Neural progenitor cell (in vitro differentiated cells): ENCODE measurements at places on chromosomes 2 and 18. TPM values are rescaled to one million over a fixed set of nuclear protein-coding genes. Genes with fewer than 3 reads are reported as not detected.

- DNase-seq, result no peak
These were observed 154.7 kb upstream of the ETAA1 start for GRCh38 chr2:67242456-67242855.

- DNase-seq, result no peak
These were observed 18.0 kb downstream of the TGOLN2 start for GRCh38 chr2:85309699-85310321.

- DNase-seq, result no peak
These were observed 17.5 kb downstream of the MOGAT1 start for GRCh38 chr2:222688917-222689316.

- no peak for DNase-seq
These were observed 45.3 kb upstream of the AP1S3 start for GRCh38 chr2:223882715-223883114.

DNA sequence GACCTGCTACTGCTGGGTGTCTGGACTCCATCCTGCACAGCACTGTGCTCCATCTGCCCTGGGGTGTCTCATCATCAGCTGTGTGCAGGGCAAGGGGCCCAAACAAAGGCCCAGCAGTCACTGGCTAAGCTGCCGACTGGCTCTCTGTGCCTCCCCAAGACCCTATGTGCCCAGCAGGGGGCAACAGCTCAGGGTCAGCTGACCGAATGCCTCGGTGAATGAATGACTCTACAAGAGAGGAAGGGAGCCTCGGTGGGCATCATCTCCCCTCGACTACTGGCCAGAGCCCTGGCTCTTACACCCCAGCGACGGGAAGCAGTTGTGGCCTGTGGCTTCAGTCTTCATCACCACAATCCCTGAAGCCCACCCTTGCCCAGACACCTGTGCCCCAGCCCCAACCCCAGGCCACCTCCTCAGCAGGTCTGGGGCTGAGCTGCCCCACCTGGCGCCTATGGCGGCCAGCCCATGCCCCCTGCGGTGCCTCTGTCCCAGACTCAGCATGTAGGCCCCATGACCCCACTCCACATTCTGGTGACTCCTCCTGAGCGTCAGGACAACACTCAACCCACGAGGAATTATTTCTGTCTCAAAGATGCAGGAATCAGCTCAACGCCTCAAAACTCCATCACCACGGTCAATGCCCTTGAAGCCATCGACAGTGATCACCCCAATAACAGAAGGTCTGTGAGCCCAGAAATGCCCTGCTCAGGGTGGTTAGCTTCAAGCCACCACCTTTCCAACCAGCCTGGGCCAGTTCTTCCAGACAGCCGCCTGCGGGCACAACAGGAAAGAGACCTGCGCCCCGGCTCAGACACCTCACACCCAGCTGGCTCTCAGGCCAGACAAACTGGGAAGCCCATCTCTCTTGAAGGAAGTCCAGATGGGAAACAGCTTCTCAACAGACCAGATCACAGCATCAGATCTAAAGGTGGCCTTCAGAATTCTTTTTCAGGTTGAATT is 1.6 kb upstream of the GPR17 start:
- DNase-seq, result peak; percentile 38

DNA sequence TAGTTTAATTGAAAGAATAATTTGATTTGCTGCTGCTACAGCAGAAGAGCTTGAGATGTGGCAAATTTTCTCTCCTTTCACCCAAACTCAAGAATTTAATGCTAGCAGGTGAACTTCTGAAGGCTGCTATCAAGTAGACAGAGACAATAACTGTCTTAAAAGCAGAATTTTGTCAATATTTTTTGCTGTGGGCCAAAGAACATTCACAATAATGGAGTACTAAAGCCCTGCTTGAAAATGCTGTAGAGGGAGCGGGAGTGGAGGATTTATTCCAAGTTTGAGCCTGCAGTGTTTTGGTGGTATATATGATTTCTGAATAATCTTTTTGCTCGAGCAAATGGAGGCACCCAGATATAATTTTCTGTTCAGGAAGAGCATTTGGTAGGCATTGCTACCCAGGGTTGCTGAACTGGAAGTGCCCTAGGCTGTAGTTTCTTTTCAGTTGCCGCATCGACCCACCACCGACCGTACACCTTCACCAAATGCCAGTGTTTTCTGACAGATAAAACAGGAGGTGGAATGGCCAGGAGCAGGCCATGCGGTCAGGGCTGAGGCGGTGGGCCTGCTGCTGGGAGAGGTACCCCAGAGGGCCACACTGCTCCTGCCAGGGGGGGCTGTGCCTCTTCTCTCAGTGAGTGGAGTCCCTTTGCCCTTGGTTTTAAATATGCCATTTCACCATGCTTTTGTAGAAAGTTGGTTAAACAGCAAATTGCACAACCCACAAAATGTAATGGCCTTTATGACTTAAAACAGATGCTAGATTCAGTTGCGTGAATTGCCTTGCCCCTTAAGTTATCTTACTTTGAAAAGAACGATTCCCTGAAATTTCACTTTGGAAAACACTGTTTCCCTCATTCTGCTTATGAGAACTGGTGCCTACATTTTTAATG is 36.4 kb downstream of the TSHZ1 start:
- no peak for DNase-seq

DNA sequence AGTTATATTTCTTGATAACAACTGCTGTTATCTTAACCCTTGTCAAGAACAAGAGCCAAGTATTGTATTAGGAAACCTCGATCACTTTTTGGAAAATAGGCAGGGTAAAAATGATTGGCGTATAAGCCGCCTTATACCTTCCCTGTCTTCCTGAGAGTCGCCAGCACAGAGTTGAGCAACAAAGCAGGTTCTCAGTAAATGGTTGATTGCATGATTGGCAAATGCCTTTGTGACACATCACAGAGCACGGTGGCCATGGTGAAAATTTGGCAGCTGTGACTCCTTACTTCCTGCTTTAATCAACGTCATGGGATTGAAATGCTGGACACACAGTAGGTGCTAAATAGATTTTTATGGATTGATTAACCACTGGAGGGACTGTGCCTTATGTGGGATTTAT is 3.9 kb upstream of the KLHL29 start:
- no peak for DNase-seq

- DNase-seq, result no peak
These were observed 24.2 kb downstream of the HPCAL1 start for GRCh38 chr2:10326707-10327594.

DNA sequence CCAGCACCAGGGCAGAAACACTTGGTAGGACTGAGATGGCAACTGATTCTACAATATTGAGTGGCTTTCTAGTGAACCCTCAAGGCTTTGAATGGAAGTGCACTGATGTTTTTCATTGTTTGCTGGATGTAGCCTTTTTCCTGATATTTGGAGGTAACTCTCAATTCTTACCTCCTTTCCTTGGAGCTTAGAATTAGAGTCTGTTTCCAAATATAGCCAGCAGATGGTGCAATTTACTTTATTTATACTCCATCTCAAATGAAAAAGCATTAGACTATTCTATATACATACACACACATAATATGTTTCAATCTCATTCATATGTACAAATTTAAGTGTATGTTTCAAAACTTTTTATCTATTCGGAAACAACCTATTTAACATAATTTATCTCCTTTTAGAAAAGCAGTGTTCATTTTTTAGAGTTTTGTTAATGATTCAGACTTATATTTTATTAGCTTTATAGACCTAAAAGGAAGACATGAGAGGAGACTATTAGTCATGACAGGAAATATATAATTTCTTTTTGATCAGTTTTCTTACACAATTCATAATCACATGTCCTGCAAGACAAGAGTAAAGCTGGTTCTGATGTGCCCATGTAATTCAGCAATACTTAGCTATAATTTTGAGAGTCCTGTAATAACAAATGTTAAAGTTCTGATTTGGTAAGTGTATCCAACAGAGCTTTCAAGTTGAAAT is 124.8 kb downstream of the NUP35 start:
- DNase-seq, result peak; percentile 27

DNA sequence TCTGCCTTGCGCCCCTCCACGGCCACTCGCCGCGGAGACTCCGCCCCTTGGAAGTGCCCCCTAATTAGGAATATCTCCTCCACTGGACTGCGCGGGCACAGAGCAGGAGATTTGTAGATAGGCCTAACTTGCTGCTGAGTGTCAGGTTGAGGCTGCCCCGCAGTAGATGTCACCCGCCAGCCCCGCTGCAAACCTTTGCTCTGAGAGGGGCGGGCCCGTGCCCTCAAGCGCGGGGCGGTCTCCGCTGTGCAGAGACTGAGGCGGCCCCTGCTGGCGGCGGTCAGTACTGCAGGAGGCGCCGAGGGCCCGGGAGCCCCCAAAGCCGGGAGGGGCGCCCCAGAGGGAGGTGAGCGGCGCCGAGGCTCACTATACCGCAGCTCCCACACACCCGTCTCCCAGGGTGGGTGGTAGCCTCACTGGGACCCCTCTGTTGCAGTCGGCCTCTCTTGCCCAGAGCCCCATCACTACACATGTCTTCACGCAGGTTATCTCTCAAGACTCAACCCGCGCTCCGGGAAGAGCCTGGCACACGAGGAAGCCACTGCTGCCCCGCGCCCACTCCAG is 2.9 kb upstream of the NEURL3 start:
- peak; percentile 91 for DNase-seq

- peak; percentile 24 for DNase-seq
These were observed 21.0 kb upstream of the STAT4 start for GRCh38 chr2:191171708-191172355.

DNA sequence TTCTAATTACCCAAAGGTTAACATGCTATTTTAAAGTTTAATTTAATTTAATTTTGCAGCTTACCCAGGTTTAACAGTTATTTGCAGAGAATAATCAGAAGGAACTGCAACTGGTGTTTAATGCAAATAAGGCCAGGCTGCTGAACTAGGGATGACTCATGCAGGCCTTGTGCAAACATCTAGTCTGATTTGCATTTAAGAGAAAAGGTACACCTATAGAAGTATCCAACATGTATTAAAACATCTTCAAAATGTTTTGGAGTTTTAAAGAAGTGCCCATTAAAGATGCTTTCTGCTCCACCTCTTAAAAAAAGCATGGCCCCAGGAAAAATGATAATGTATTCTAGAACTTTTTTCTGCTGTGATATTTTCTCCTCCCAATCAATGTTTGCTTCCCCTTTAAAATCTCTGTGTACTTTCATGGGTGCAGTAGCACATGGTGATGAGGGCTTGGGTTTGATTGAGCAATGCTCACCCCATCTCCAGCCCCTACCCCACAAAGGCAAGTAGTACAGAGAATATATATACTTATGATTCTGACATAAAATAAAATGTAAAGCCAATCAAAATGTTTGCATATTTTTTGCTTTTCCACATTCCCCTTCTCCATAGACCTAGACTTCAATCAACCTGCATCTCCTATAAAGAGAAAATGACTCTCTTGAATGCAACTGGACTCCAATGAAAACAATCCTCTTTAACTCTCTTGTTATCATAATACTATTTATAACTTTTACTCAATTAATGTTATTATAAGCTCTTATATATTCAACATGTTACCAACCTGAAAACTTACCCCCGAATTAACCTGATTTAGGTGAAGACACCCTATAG is 54.1 kb downstream of the ATP8B1 start:
- DNase-seq, result no peak

GRCh38 chr2:26562811-26563645 is 78.1 kb downstream of the CIB4 start:
- no peak for DNase-seq

DNA sequence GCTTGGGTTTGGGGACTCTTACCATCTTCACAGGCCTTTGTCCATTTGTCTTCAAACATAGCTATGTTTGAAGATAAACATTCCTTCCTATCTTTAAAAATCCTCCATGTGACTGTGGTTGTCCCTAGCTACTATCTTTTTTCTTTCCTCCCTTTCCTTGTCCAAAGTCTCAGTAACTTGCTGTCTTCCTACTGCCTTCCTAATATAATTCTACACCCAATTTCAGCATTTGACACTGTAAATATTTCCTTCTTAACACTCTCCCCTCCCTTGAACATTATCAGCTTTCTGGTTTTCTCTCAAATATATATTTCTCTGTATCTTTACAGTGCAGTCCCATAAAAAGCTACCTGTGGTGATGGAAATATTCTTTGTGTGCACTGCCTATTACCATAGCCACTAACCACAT is 5.3 kb upstream of the SP3 start:
- no peak for DNase-seq

DNA sequence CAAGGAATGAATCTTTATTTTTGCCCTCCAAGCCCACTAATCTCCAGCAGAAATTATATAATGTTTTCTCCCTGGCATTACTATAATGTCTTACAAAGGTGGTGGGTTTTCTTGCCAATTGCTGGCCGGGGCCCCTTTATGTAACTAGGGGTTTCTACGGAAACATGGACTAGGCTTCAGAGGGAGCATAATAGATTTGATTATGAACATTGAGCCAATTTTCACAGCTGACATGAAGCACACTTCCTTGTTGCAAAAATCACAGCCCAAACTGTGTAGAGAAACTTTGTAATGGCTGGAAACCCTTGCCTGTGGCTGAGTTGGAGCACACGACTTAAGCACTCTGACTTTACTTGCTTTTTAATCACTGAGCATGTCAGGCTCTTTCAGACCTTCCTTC is 3.8 kb upstream of the CYRIA start:
- no peak for DNase-seq

DNA sequence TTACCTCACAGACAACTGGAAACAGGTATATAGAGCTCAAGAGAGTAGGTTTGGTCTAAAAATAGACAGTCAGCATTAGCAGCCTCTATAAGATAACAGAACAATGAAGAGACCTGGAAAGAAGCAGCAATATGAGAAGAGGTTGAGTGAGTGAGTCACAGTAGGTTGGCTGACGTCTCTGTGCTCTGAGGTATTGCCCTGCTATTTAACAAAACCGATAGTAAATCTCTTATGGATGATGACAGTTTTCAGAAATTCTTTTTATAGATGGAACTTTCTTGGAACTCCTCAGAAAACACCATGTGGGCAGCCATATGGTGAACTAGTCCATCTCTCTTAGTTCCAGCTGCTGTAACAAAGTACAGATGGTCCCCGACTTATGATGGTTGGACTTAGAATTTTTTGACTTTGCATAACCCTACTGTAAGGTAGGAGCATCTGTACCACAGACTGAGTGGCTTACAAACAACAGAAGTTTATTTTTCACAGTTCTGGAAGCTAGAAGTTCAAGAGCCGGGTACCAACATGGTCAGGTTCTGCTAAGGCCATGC is 123.5 kb downstream of the MBD2 start:
- no peak for DNase-seq

GRCh38 chr2:1671916-1672315 is 72.4 kb downstream of the PXDN start:
- DNase-seq, result no peak

DNA sequence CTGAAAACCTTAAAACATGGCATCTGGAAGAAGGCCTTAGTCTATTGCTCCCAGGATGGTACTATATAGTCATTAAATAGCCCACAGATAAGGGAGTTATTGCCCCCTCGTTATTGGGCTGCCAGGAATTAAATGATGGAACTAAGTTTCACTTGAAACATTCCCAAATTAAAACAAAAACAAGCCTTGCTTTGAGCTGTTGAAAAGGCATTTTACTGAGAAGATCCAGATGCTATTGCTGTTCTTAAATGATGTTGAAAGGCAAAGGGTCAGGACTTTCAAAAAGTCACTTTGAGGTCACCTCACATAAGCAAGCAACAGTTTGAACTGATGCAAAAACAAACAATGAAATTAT is 2.0 kb upstream of the AMMECR1L start:
- DNase-seq, result no peak

The MGAT4A gene
- total RNA-seq, result 6.1 and 8.0 TPM in 2 replicates

The HOXD12 gene
- total RNA-seq, result not detected in 2 replicates

The TWIST2 gene
- 0.51 and 1.7 TPM in 2 replicates for total RNA-seq

The SLC9A2 gene
- 0.06 TPM in 1 of 2 replicates, not detected in the other for total RNA-seq

The UGT1A5 gene
- total RNA-seq, result not detected in 2 replicates

The SLC23A3 gene
- total RNA-seq, result 0.06 and 1.4 TPM in 2 replicates

The SP140 gene
- 0.06 TPM in 1 of 2 replicates, not detected in the other for total RNA-seq

The CHRNA1 gene
- 0.11 TPM in 1 of 2 replicates, not detected in the other for total RNA-seq

The TMEM247 gene
- not detected in 2 replicates for total RNA-seq
